ENCODE measurements at places on chromosomes 5 and 9. TPM values are rescaled to one million over a fixed set of nuclear protein-coding genes. Genes with fewer than 3 reads are reported as not detected.

The PPIC gene
- 16.4 TPM for total RNA-seq

The NPR3 gene
- total RNA-seq: 20.8 TPM

The IL5 gene
- not detected for total RNA-seq

The RELL2 gene
- 2.9 TPM for total RNA-seq

The SV2C gene
- not detected for total RNA-seq

The F2RL2 gene
- total RNA-seq: 3.8 TPM

The IL13 gene
- total RNA-seq: not detected

All from A549 treated with CORT108297 at 1 μM for 4 hours (cell line).